ENCODE measurements at places on chromosomes 2 and 18. TPM values are rescaled to one million over a fixed set of nuclear protein-coding genes. Genes with fewer than 3 reads are reported as not detected.

SESTD1 gene
- total RNA-seq = 37.1 TPM

ANKRD30B gene
- not detected for total RNA-seq

SLC19A3 gene
- total RNA-seq = 2.0 TPM

RAMP1 gene
- total RNA-seq = 323 TPM

MERTK gene
- 2.9 TPM for total RNA-seq

SSB gene
- total RNA-seq = 64.6 TPM

MAL gene
- total RNA-seq = 4.9 TPM

TSHZ1 gene
- 15.8 TPM for total RNA-seq

DNA sequence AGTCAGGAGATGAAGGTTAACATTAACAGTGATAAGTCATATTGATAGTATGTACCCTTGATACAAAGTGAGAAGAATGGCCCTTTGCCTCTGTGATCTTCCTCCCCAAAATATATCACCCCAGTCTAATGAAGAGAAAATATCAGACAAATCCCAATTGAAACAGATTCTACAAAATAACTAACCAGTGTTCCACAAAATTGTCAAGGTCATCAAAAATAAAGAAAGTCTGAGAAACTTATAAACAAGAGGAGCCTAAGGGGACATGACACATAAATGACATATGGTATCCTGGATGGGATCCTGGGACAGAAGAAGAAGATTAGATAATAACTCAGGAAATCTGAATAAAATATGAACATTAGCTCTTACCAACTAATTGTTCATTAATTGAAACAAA, 398.4 kb downstream of the DSC3 start:
- H3K36me3 ChIP-seq = no peaks in the 10 kb centered on the region
- H3K27me3 ChIP-seq = no peaks in the 10 kb centered on the region
- no peak overlapping the region for H3K27ac ChIP-seq

DNA sequence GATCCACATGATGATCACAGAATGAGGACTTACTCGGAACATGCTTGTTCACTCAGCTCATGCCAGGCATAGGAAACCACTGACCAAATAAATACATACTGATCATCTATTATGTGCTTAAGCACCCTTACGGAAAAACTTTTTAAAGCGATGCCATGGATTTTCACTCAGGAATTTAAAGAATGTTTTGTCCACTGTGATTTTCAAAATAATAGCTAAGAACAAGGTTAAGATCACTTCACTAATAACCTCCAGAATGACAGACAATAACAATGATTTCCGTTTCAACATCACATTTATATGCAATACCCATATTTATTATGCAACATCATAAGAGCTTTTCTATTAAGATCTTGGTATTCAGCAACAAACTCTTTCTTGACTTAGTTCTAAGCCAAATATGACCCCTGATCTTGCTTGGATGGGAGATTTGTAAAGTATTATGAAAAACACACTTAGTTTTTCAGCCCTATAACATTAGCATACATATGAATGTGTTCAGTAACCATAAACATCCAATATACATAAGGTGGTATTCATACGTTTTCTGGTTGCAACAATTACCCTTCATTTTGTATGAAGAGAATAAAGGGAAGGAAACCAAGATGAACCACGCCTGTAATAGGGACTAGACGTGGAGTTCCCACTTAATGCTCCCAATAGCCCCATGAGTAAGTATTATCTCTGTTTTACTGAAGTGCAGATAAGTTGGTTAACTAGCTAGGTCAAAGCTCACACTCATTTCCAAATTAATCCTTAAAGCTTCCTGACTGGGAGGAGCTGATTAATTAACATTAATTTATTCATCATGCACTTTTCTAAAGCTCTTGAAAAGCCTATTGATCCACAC, 1.9 kb downstream of the CD302 start:
- H3K36me3 ChIP-seq = no peaks in the 10 kb centered on the region
- H3K27ac ChIP-seq = peak overlapping the region; percentile 89
- no peak for DNase-seq
- H3K27me3 ChIP-seq = no peaks in the 10 kb centered on the region
- H3K4me1 ChIP-seq = peaks cover 26% of the 10 kb centered on the region
- no peak overlapping the region for H3K4me3 ChIP-seq

- no peak overlapping the region for H3K27ac ChIP-seq
- no peak for DNase-seq
- no peak overlapping the region for H3K4me3 ChIP-seq
- no peaks in the 10 kb centered on the region for H3K36me3 ChIP-seq
- no peaks in the 10 kb centered on the region for H3K4me1 ChIP-seq
These were observed 144.9 kb upstream of the NCKAP5 start for GRCh38 chr2:133713049-133713580.

- no peaks in the 10 kb centered on the region for H3K27me3 ChIP-seq
- DNase-seq = no peak
- no peaks in the 10 kb centered on the region for H3K36me3 ChIP-seq
- no peak overlapping the region for H3K4me3 ChIP-seq
- H3K27ac ChIP-seq = no peak overlapping the region
These were observed 63.0 kb upstream of the CPO start for GRCh38 chr2:206876216-206876860.

DNA sequence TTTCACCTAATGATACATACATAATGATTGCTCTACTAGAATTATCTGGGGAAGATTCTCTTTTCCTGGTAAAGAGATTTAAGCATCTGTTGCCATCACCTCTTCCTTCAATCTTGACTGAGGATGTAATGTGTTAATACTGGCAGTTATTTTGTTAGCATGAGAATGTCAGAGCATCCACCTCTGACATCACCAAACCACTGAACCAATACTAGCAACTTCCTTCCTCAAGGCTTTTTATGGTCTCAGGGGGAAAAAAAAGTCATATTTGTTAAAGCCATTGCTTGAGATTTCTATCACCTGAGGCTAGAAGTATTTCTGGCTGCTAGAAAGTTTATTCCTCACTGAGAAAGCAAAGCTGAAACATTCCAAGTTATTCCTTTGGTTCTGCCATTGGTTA, 48.5 kb downstream of the DSEL start:
- no peaks in the 10 kb centered on the region for H3K36me3 ChIP-seq
- H3K4me3 ChIP-seq = no peak overlapping the region
- DNase-seq = no peak

- H3K36me3 ChIP-seq = no peaks in the 10 kb centered on the region
- H3K27ac ChIP-seq = no peak overlapping the region
- no peak for DNase-seq
- H3K4me3 ChIP-seq = no peak overlapping the region
These were observed 157.8 kb downstream of the PIK3C3 start for GRCh38 chr18:42112657-42113420.

DNA sequence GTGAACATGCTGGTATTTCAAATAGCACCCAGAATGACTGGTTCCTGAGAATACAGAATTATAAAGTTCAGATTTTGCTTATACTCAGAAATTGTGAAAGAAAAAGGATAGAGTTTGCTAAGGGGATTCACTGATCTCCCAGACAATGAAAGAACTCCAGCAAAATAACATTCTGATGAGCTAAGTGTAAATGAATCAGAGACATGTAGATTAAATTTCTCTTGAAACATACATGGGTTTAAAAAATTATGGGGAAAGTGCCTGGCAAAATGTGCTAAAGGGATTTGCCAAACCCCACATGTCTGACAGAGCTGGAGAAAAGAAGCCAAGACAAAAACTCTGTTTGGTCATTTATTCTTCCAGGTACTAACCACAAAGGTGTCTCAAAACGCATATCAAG, 116.3 kb downstream of the FTCDNL1 start:
- DNase-seq = no peak
- H3K4me1 ChIP-seq = no peaks in the 10 kb centered on the region
- H3K27me3 ChIP-seq = peaks cover 7% of the 10 kb centered on the region
- no peaks in the 10 kb centered on the region for H3K36me3 ChIP-seq
- no peak overlapping the region for H3K4me3 ChIP-seq

DNA sequence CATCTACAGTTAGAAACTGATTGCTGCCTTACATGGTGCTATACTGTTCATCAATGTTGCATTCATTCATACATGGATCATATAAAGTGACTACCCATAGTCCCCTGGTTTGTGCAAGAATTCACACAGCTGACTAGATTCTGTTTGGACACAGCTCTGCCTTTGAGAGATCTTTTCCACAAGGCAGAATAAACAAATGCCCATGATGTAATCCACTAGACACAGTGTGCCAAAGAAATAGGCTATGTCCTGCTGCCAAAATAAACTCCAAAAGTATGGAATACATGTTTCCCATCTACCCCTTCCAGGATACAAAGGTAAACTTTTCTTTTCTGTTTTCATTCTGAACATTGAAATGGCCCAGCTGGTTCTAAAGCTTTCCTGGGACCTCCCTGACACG, 269.4 kb upstream of the CHAC2 start:
- no peaks in the 10 kb centered on the region for H3K4me1 ChIP-seq
- DNase-seq = no peak
- no peaks in the 10 kb centered on the region for H3K27me3 ChIP-seq
- no peak overlapping the region for H3K27ac ChIP-seq
- H3K4me3 ChIP-seq = no peak overlapping the region
- no peaks in the 10 kb centered on the region for H3K36me3 ChIP-seq

DNA sequence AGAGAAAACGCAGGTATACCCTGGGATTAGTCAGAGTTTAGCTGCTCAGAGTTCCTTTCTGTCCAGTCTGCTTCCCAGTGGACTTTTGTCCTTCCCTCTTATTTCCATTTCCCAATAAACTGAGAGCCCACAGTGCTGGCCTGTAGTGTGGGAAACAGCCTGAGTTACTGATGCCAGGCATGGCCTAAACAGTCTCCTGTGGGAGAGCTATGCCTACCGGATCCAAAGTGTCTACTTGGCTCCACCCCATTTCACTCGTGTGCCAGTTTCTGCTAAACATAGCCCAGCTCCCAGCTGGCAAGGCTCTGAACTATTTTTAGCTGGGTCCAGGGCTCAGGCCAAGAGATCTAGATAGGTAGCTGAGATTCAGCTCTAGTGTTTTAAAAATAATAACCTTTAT, 15.6 kb upstream of the PPP1CB start:
- H3K36me3 ChIP-seq = no peaks in the 10 kb centered on the region
- H3K27me3 ChIP-seq = no peaks in the 10 kb centered on the region
- peak overlapping the region; percentile 85 for H3K27ac ChIP-seq
- H3K4me3 ChIP-seq = peak overlapping the region; percentile 19

DNA sequence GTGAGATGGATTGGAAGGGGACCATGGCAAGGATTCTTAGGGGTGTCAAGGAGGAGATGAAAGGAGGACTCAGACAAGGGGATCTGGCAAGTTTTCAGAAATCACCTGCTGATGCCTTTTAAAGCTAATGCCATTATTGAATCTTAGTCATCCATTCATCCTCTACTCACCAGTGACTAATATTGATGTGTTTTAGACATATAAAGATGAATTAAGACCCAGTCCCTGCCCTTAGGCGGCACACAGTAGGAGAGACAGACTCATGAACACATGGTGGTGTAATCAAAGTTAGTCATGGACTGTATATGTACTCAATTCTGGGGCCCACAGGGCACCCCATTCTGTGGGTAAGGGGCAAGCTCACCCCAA, 56.5 kb upstream of the ATL2 start:
- H3K36me3 ChIP-seq = no peaks in the 10 kb centered on the region
- no peaks in the 10 kb centered on the region for H3K4me1 ChIP-seq
- no peak for DNase-seq
- no peak overlapping the region for H3K27ac ChIP-seq
- no peak overlapping the region for H3K4me3 ChIP-seq

GRCh38 chr2:156625360-156626170, 189.4 kb downstream of the GPD2 start:
- H3K36me3 ChIP-seq = no peaks in the 10 kb centered on the region
- no peak overlapping the region for H3K4me3 ChIP-seq
- DNase-seq = no peak
- H3K4me1 ChIP-seq = no peaks in the 10 kb centered on the region
- H3K27ac ChIP-seq = peak overlapping the region; percentile 57

GRCh38 chr18:70576276-70577022, 287.6 kb downstream of the SOCS6 start:
- no peaks in the 10 kb centered on the region for H3K36me3 ChIP-seq
- H3K4me3 ChIP-seq = no peak overlapping the region
- H3K27me3 ChIP-seq = no peaks in the 10 kb centered on the region
- DNase-seq = no peak
- no peak overlapping the region for H3K27ac ChIP-seq

DNA sequence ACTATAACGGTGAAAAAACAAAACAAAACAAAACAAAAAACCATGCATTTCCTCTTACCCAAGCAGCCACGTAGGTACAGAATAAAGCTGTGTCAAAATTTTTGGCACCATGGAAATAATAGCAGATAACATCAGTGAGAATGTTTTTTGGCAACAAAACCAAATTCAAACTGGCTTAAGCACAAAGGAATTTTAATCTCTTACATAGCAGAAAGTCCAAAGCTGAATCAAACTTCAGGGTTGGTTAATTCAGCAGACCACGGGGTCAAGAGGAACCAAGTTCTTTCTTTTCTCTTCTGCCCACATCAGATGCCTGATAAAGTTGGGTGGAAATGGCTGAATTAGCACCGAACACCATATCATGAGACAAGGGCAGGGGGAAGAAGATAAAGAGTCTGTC, 129.5 kb downstream of the PAX3 start:
- H3K36me3 ChIP-seq = no peaks in the 10 kb centered on the region
- H3K4me3 ChIP-seq = no peak overlapping the region
- H3K27me3 ChIP-seq = no peaks in the 10 kb centered on the region
- no peaks in the 10 kb centered on the region for H3K4me1 ChIP-seq
- DNase-seq = no peak

DNA sequence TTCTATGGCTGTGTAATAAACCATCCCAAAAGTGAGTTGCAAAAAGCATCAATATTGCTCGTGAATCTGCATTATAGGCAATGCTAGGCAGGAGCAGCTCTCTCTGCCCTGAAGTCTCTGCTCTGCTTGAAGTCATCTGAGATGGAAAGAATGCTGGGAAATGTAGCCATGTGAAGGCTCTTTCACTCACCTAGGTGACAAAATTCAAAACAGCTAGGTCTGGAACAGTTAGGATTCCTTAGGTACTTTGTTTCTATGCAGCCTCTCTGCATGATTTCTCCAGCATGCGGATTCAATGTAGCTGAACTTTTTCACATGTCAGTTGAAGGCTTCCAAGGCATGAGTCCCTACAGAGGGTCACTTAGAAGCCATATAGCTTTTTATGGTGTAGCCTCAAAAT, 1383.7 kb downstream of the LRP1B start:
- H3K4me3 ChIP-seq = no peak overlapping the region
- DNase-seq = no peak
- no peaks in the 10 kb centered on the region for H3K36me3 ChIP-seq

DNA sequence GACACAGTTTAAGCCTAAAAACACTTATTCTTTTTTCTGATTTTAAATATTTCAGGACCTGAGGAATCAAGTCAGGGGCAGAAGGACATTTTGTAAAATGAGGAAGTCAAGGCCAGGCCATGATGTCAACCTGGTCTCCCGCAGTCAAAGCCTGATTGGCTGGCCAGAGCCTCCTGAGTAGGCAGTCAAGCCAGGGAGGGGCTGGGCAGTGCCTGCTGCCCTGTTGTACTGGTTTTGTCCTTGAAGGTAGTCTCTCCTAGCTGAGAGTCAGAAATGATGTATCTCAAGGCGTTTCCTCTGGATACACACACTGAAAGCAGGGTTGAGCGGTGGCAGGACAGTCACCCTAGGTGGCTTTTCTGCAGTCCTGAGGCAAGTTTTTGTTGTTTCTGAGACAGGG, 19.8 kb downstream of the CCT7 start:
- peaks cover 9% of the 10 kb centered on the region for H3K36me3 ChIP-seq
- H3K27me3 ChIP-seq = no peaks in the 10 kb centered on the region
- peaks cover 3% of the 10 kb centered on the region for H3K4me1 ChIP-seq
- H3K27ac ChIP-seq = no peak overlapping the region
- no peak for DNase-seq
- H3K4me3 ChIP-seq = no peak overlapping the region

- H3K27ac ChIP-seq = no peak overlapping the region
- no peaks in the 10 kb centered on the region for H3K27me3 ChIP-seq
- no peaks in the 10 kb centered on the region for H3K4me1 ChIP-seq
- no peak overlapping the region for H3K4me3 ChIP-seq
- no peak for DNase-seq
- H3K36me3 ChIP-seq = no peaks in the 10 kb centered on the region
These were observed 67.3 kb upstream of the SPOPL start for GRCh38 chr2:138433995-138434951.

Measured in heart right ventricle (tissue), 16 donors.